ENCODE measurements at places on chromosomes 5 and 9. TPM values are rescaled to one million over a fixed set of nuclear protein-coding genes. Genes with fewer than 3 reads are reported as not detected.

Gene IFNK
- polyA plus RNA-seq: not detected

Gene DOLPP1
- polyA plus RNA-seq: 13.2 TPM

Gene FBP2
- not detected for polyA plus RNA-seq

Gene STX17
- 11.9 TPM for polyA plus RNA-seq

Gene PCDHGA6
- 4.8 TPM for polyA plus RNA-seq

Gene ABO
- polyA plus RNA-seq: not detected

Gene CDH9
- polyA plus RNA-seq: not detected

Gene IL31RA
- polyA plus RNA-seq: 1.9 TPM

DNA sequence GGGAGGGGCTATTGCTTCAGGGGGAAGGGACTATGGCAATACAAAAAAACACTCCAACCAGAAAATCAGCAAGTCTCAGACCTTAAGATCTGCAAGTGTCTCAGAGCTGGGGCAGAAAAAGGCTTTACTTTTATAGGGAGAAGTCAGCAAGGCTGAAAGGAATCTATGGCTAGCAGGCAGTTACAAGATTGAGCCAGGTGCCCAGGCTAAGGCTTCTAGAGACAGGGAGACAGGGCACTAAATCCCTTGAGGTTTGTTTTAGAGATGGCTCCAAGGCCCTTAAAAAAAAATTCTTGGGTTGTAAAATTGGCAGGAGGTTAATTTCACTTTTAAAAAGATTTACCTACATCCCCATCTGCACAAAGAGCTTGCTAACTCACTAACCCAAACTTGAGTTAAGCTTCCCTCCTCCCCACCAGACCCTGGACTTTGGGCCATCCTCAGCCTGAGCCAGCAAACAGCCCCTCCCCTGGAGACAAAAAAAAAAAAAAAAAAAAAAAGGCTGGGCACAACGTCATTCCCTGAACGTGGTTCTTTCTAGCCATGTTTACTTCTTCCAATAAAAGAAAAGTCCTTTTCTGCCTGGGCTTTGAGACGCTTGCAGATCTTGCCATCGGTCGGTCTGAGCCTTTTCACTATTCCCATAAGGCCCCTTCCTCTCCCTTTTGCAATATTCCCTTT lies 17.9 kb downstream of the NIPAL4 start:
- DNase-seq: no peak

DNA sequence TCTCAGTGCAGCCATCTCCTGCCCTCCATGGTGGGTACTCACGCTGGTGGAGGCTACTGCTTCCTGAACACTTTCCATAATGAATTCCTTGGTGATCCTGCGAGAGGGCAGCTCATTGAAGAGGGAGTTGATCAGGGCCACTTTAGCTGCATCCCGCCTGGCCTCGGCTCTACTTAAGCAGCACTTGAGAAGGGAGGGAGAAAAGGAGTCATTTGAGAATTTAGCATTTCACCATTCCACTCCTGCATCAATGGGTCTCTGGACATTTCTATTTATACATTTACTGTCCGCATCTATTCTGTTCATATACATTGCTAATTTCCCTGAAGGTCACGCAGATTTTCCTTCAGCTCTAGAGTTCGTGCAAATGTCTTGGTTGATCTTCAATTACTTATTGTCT lies 35.1 kb downstream of the LIX1 start:
- DNase-seq: no peak

GRCh38 chr5:29878599-29878998 lies 1314.9 kb upstream of the CDH6 start:
- no peak for DNase-seq

GRCh38 chr5:120465436-120465961 lies 1.4 kb downstream of the PRR16 start:
- DNase-seq: no peak

DNA sequence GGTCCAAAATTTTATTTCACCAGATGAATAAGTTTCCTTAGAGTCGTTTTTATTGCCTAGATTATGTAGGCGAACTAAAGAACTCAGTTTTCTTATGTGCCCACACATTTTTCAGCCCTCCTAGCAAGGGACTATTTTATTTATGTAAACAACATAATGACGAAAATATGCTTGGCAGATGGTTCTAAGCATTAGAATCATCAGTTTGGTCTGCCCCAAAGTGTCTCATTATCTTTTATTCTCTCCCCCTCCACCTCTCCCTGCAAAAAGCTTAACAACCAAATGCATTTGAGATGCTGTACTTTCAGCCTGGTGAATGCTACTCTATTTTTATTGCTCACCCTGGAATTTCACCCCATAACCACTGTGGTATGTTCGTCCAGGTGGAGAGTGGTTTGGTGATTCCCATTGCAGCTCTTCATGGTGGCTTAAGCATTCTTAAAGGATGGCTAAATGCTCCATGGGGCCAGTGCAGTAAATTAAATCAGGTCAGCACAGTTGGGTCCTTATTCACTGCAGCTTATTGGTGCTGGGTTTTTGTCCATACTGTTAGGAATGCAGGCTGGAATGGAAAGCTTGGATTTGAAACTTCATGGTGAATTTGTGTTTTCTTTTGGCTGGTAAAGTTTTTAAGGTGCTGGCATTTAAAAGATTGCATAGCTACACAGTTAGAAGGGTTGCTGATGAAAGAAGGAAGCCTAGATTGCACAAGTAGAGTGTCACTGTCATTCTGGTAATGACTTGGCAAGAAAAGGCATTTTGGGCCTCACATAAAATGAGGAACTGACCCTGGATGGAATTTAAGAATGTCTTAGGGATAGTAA lies 39.2 kb downstream of the TLE4 start:
- peak; percentile 88 for DNase-seq

GRCh38 chr5:14895301-14895700 lies 23.7 kb upstream of the ANKH start:
- DNase-seq: no peak

DNA sequence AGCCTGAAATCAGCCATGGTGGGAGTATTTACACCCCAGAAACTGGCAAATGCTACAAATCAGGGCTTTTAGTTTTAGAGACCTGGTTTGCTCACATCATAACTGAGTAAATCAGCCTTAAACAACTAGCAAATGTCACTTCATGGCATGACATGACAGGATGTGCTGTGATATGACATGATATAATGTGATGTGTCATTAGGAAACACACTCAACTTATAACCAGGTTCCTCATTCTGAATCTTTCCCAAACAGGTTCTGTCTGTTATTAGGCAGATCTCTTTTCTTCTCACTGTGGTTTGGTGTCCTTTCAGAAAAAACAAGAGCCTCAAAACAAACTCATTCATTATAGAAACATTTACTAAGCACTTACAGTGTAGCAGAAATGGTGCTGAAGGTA lies 90.5 kb downstream of the ADAMTS12 start:
- DNase-seq: no peak

GRCh38 chr5:75824323-75824722 lies 107.1 kb upstream of the POC5 start:
- DNase-seq: no peak

DNA sequence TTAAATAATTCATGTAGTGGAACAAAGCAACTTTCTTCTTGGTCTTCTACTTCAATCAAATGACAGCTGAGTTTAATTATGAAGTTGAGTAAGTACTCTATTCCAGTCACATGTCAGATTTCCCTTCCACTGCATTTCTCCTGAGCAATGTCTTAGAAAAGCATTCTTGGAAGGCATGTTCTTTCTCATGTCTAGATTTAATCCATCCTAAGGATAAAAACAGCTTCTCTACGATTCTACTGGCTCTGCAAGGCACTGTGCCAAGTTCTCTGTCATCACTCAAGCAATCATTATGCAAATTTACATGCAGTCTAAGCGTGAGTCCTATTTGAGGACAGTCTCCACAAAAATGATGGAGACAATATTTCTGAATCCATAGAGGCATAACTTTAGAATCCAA lies 142.4 kb downstream of the YIPF5 start:
- no peak for DNase-seq

- DNase-seq: no peak
These were observed 649.6 kb upstream of the RORB start for GRCh38 chr9:73847536-73847935.

GRCh38 chr5:158068964-158069363 lies 210.0 kb upstream of the CLINT1 start:
- DNase-seq: no peak

DNA sequence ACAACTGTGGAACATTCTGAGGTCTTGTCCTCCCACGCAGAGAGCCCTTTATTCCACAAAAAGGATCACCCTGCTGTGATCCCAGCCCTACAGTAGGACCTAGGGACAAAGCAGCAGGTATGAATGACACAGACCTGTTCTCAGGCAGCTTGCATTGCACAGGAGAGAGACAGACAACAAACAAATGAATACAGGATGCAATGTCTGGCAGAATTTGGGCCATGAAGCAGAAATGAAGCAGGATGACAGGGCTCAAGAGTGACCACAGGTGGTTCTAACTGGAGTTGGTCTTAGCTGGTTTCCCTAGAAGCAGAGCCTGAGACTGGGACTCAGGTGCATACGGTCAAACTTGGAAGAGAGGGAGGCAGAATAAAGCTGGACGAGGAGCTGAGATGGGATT lies 388.8 kb downstream of the CDK5RAP2 start:
- no peak for DNase-seq

DNA sequence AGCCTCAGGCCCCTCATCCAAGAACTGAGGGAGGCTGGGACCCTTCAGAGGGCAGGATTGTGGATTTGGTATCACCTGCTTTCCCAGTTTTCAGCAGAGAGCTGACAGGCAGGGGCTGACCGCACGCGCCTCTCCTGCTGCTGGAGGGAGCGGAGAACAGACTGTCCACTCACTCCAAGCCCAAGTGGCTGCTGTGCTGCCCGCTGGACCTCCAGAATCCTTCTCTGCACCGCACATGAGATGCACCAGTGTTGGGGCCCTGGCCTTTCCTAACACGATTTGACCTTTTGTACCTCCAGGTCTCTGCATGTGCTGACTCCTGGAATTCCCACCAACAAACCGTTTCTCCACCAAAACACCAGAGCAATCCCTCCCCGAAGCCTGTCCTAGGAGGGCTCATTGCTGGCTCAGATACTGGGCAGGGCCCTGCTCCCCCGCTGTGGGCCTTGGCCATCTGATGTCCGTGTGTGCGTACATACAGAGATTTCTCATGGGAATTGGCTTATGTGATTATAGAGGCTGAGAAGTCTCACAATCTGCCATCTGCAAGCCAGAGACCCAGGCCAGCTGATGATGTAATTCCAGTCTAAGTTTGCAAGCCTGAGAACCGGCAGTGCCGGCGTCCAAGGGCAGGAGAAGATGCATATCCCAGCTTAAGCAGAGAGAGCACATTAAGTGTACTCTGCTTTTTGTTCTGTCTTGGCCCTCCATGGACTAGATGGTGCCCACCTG lies 141.7 kb downstream of the GADD45G start:
- DNase-seq: no peak

DNA sequence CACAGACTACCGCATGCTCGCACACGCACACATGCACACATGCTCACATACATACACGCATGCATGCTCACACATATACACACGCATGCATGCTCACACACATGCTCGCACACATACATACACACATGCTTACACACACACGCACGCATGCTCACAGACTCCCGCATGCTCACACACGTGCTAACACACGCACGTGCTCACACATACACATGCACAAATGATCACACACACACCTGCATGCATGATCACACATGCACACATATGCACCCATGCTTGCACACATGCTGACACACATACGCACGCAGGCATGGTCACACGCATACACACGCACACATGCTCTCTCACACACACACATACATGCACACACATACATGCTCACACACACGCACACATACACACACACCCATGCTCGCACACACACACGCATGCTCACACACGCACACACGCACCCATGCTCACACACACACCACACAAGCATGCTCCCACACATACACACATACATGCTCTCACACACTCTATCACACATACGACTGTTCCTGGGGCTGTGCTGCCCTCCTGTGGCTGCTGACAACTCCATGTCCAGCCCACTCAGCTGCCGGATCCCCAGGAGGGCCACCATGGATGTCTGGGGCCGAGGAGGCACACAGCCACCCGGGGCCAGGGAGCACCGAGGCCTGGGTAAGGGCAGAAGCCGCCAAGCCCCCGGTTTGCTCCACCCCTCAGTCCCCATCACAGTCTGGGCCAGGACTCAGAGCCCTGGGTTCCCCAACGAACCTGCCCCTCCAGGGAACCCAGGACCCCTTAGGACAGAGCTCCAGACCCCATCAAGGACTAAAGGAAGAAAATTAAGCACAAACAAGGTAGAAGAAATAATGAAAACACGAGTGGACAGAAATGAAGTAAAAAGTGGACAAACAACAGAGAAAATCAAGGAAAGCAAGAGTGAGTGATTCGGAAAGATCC lies 31.4 kb upstream of the EGFL7 start:
- peak; percentile 59 for DNase-seq

- no peak for DNase-seq
These were observed 365.3 kb downstream of the MTRR start for GRCh38 chr5:8234179-8234770.

GRCh38 chr5:84063041-84063440 lies 321.6 kb downstream of the EDIL3 start:
- DNase-seq: no peak

DNA sequence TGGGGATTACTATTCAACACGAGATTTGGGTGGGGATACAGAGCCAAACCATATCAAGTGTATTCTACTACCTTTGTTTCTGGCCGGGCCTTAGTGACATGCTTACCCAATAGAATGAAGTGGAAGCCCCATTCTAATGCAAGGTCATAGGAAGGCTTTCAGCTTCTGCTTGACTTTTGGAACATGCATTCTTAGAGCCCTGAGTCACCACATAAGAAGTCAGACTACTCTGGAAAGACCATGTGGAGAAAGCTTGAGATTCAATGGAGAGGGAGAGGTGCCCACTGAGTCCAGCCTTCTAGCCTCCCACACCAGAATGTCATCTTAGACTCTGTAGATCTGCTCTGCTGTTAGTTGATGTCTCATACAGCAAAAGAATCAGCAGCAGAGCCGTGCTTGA lies 155.7 kb upstream of the FBN2 start:
- DNase-seq: no peak

GRCh38 chr9:69579032-69579758 lies 93.0 kb downstream of the APBA1 start:
- no peak for DNase-seq

DNA sequence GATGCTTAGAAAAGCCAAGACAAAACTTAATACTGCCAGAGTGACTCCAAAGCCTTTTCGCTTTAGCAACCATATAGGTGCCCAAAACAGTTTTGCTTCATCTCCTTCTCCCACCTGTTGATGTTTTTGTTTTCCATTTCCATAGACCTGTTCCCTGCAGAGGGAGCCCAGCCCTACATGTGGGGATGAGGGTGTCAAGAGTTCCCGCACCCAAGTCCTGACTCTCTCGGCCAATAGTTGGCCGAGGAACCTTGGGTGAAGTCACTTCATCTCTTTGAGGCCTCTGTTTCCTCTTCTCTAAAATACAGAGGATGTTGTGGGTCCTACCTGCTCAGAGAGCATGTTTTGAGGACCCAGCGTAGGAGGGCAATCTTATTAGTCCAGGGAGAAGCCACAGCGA lies 38.5 kb upstream of the LCP2 start:
- DNase-seq: no peak
